ENCODE measurements at places on chromosomes 3 and 15.

DNA sequence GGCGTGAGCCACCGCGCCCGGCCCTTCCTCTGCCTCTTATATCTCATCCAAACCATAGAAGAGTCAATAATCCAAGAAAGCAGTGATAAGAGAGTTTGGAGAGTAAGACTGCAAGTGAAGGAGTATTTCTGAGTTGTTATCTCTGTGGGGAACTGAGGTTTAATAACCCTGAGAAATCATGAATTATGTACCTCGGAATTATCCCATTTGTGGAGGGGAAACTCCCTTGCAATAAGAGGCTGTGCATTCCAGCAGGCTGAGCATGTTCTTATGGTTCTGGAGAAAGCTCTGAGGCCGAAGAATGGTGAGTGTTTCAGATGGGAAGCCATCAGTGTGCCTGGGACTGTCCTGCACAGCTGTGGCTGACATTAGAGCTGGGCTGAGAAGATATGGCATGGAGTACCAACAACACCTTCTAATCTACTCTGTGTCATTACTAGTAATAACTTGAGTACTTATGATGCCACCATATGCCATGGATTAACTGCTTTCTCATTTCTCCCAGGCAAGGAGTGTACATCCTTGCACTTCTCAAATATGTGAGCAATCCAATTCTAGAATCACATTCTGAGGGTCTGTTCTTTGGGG, 31.4 kb upstream of the NOX5 start:
- DNase-seq, result no peak

DNA sequence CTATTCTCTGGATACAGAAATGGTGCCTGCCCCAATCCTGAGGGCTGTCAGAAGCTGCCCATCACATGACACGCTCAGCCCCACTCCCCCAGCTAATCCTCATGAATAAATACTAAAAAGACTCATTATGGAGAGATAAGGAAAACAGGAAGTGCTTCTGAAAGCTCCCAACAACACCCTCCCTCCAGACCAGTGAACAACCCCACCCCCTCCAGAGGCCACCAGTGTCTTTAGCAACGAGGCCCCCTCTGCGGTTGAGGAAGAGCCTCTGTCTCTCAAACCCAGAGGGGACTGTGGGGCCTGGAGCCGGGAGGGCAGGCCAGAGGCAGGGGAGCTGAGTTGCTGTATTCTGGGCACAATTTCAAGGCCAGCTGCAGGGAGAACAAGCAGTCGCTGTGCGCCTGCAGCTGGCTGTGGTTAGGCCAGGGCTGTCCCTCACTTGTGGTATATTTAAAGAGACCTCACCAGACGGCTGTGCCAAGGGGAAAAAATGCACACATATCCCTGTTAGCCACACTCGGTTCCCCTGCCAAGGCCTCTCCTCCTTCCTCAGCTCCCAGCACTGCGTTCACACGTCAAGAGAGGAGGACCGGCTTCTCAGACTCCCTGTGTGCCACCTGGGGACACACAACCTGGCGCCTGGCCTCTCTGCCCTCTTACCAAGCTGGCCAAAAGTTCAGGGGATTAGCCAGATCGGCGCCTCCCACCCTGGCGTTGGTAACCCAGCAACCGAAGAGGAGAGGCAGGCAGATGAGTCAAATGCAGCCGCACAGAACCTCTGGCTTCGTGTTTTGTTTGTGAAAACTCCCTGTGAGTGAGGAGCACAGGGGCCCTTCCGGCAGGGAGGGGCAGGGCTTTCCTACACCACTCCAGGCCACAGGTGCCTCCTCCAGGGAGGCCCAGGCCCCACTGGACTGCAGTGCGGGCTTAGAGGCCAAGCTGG, 101.2 kb upstream of the ETV5 start:
- peak; percentile 66 for DNase-seq

GRCh38 chr15:31954374-31955172, 75.7 kb upstream of the CHRNA7 start:
- DNase-seq, result no peak

- peak; percentile 59 for DNase-seq
Observed at GRCh38 chr15:50358845-50359244, 3.8 kb upstream of the GABPB1 start.

DNA sequence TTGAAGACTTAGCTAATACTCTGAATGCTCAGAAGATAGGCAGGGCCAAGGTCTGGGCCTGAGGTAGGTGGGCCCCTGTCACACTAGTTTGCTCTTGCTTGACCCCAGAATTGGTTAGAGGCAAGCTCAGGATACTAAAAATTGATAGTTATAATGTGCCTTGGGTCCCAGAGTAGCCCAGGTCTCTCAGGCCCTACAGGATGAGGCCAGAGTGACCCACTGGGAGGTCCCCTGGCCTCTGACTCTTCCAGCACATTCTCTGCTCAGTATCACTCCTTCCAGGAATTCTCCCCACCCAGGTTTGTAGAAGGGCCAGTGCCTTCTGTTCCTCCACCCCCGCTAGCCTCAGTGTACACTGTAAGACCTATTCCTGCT, 667 bp upstream of the KLHDC8B start:
- no peak for DNase-seq

GRCh38 chr15:77255385-77255784, 164.5 kb downstream of the PEAK1 start:
- no peak for DNase-seq

GRCh38 chr3:102016417-102016816, 167.1 kb downstream of the NFKBIZ start:
- DNase-seq, result no peak

DNA sequence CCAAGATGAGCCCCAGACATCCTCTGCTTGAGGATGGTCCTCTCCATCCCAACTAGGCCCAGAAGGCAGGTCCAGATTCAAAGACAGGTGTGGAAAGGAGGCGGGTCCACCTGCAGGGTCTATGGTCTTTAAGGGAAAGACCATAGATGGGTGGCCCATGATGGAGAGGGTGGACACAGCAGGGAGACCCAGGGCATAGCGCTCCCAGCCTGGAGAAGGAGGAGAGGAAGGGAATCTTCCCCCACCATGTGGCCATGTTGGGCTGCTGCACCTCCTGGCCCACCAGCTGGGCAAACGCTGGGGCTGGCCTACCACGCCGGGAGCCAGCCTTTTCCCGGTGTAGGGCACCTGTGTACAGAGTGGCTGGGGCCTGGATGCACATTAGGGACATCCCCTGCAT, 265.2 kb upstream of the TLE3 start:
- peak; percentile 72 for DNase-seq

GRCh38 chr3:165538166-165538565, 299.1 kb downstream of the BCHE start:
- no peak for DNase-seq

DNA sequence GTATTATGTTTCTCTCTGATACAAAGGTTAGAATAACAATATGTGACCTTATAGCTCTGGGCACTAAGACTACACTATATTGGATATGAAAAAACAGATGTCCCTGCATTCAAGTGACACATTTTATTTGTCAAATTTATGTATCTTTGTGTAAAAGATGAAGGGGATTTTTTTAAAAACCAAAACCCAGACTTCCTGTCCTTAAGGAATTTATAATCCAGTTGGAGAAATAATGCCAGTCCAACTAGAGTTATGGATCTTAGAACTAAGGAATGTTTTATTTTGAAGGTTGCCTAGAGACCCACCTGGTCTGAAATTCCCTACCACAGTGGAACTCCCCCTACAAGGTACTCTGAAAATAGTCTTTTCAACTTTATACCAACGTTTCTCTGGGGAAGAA, 33.3 kb upstream of the PIK3CB start:
- no peak for DNase-seq

DNA sequence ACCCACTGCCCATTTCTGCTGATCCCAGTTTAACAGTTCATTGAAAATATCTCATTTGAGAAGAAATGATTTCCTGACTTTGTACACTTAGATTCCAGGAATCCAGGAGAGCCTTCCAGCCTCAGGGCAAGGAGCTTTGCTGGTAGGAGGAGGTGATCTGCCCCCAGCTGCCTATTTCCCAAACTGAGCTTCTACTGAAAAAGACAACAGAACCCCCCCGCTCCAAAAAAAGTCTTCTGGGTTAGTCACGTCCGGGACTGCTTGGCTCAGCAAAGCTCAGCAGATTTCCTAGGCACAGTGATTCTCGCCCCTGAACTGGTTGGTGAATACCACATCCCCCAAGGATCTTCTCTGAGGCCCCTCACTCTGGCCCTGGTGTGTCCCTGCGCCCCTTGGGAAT, 13.1 kb downstream of the SLC6A6 start:
- DNase-seq, result peak; percentile 65

DNA sequence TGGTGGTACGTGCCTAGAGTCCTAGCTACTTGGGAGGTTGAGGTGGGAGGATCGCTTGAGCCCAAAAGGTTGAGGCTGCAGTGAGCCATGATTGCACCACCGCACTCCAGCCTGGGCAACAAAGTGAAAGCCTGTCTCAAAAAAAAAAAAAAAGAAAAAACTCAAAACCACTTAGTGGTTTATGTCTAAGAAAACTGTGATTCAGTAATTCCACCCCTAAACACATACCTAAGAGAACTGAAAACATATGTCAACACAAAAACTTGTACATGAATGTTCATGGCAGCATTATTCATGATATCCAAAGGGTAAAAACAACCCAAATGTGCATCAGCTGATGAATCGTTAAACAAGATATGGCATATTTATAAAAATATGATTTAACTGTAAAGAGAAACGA, 14.3 kb downstream of the SPG21 start:
- DNase-seq, result no peak

DNA sequence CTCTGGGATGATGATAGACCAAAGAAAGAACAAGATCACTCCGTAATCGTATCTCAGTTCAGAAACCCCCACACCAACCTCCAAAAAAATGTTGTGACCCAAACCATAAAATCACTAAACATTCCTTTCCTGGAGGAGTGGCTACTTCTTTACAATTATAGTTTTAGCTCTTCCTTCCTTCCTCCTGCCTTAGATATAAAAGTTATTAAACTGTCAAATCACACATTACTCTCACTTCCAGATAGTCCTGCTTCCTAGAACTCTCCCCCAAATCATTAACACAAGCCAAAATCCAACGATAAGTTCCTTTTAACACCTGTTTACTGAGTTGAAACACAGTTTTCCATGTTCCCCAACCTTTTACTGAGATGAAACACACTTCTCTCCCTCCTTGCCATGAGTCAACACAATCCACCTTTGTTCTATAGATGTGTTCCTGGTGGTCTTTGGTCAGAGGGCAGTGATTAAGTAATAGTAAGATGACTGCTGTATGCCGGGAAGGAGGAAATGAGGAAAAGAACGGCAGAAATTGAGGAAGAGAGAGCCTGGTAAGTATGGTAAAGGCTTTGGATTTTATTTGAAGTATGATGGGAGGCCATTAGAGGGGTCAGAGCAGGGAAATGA, 8.3 kb upstream of the CRYGS start:
- no peak for DNase-seq

DNA sequence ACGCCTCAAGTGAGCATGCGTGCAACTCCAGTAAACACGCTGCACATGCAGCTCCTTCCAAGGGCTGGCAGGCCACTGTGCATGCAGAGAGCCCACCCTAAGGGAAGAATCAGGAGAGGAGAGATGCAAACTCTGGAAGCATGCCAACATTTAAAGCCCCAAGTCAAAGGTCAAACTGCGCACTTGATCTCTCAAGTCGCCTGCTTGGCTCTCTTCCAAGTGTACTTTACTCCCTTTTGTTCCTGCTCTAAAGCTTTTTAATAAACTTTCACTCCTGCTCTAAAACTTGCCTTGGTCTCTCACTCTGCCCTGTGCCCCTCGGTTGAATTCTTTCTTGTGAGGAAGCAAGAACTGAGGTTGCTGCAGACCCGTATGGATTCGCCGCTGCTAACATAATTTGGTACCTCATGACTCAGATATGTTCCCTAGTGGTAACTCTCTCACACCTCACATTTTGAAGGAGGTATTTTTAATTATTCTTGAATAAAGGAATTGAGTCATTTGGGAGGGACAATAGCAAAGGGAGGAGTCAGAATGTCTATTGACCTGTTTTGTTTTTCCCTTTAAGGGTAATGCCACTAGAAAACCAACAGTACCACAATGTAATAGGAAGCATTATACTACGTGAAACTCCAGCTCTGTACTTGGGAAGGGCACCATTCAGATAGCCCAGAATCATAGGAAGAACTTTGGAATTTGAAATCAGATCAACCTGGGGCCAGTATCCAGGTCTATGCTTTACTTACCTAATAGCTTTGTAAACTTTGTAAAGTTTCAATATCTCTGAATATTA, 19.6 kb upstream of the DGKG start:
- no peak for DNase-seq

- DNase-seq, result no peak
Observed at GRCh38 chr15:39511916-39512260, 69.0 kb upstream of the THBS1 start.

- no peak for DNase-seq
Observed at GRCh38 chr3:123476967-123477750, 28.3 kb upstream of the ADCY5 start.

DNA sequence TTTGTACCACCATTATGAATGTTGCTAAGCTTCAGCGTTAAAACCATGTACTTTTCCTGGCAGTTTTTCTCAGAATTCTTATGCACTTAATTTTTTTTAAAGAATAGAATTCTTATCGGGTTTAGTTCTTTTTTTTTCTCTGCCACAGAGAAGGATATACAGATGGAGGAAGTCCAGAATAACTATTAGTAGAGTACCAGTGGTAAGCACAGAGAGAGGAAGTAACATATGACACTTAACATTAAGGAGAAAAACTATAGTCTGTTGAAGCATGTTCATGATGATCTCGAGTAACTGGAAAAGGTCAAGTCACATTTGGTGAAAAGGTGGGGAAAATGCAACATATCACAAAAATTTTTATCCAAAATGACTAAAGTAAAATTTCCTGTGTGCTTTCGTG, 68.9 kb downstream of the RNF13 start:
- peak; percentile 59 for DNase-seq

GRCh38 chr3:102511639-102512038, 76.8 kb downstream of the ZPLD1 start:
- no peak for DNase-seq

- DNase-seq, result peak; percentile 42
Observed at GRCh38 chr3:112127522-112128494, 5.2 kb downstream of the GCSAM start.

- DNase-seq, result peak; percentile 94
Observed at GRCh38 chr15:39396979-39397615, 183.8 kb upstream of the THBS1 start.

- no peak for DNase-seq
Observed at GRCh38 chr3:87436781-87437543, 160.6 kb upstream of the POU1F1 start.

DNA sequence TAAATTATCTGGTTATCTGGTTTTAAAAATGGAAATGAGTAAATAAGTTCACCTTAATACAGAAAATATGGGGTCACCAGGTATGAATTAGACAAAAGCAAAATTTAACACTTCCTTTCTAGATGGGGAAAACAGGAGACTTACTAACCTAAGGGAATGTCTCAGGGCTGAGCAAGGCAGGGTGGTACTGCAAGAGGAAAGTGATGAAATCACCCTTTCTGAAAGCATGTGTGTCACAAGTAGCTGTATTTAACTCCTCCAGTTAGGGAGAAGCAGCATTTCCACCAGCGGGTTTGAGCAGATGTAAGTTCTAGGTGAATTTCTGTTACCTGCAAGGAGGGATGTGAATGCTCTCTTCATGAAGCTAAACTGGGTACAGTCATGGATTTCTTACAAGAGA, 629.1 kb downstream of the MECOM start:
- DNase-seq, result no peak

GRCh38 chr3:61180206-61180605, 71.0 kb downstream of the FHIT start:
- DNase-seq, result no peak

- DNase-seq, result no peak
Observed at GRCh38 chr3:14297305-14297704, 105.1 kb upstream of the SLC6A6 start.

GRCh38 chr3:187236962-187237361, 39.7 kb downstream of the RTP1 start:
- DNase-seq, result no peak

All from suppressor macrophage (primary cell).